ENCODE measurements at places on chromosomes 7 and 10.

- DNase-seq, result no peak
Observed at GRCh38 chr10:99341860-99342490, 12.8 kb downstream of the CNNM1 start.

DNA sequence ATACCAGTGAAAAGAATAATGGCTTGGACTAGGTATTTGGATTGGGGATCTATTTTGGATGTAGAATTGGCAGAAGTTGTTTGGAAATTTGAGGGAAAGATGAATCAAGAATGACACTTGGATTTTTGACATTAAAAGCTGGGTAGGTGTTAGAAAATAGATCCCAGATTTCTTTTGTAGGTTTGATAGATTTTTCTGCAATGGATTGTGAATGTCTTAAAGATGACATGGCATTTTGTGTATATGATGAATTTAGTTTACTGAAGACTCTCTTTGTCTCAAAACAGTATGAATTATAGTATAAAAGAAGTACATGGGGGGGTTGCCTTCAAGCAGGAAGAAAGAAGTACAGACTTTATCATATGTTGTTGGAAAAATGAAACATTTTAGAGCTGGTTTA lies 75.8 kb downstream of the MPLKIP start:
- DNase-seq, result no peak

- DNase-seq, result peak; percentile 3
Observed at GRCh38 chr10:7787150-7787856, 490 bp downstream of the KIN start.

DNA sequence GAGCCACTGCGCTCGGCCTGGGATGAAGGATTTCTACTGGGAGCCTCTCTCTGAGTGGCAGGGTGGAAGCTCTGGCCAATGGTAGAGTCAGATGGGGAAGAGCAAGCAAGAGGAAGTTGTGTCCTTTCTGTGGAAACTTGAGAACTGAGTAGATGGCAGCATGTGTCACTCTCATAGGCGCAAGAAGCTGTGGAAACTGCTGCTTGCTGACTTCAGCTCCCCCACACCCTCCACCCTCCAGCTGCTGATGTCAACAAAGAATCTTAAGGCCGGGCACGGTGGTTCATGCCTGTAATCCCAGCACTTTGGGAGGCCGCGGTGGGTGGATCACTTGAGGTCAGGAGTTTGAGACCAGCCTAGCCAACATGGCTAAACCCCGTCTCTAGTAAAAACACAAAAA lies 39.8 kb upstream of the SRGN start:
- peak; percentile 40 for DNase-seq

GRCh38 chr10:47164126-47164799 lies 135.7 kb upstream of the GDF10 start:
- no peak for DNase-seq

DNA sequence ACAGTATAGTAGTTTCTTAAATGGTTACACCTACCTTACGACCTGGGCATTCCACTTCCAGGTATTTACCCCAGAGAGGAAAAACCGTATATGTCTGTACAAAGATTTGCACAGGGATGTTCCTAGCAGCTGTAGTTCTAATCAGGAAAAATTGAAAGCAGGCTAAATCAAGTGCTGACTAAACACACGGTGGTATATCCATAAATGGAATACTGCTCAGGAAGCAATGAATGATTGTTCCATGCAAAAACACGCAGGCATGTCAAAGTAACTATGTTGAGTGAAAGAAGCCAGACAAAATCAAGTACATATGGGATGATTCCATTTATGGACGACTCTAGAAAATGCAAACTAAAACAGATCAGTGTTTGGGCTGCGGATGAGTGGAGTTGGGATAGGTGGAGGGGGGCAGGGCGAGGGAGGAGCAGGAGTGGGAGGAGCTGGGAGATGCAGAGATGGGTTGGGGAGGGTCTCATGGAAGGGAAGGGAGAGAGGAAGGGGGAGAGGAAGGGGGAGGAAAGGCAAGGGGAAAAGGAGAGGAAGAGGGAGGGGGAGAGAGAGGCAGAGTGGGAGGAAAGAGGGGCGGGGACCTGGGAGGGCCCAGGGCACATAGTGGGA lies 484 bp upstream of the MSRB2 start:
- DNase-seq, result no peak

DNA sequence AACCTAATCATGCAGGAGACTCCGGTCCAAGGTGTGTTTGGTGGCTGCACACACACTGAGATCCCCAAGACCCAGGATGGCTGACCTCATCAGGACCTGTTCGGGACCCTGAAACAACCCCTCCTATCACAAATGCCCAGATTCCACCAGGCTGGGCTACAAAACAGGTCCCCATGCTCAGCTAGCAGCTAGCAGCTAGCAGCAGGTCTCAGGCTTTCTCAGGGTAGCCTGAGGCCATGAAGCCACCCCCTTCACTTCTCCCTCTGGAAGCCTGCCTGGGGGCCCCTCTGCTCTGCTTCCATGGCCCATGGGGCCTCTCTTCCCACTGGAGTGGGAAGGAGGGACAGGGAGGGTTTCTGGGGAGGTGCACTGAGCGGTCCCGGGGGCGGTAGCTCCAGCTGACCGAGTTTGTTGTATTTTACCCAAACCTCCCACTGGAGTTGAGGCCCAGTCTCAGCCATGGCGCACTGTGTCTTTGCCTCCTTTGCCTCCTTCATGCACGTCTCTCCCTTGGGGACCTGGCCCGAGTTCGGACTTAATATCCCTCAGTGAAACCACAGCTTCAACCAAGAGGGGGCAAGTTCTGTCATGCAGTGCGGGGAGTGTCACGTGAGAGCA lies 95.1 kb upstream of the GPR26 start:
- DNase-seq, result no peak

- DNase-seq, result no peak
Observed at GRCh38 chr10:94093286-94093905, 99.7 kb downstream of the PLCE1 start.

GRCh38 chr10:127227663-127228062 lies 31.3 kb upstream of the INSYN2A start:
- no peak for DNase-seq

DNA sequence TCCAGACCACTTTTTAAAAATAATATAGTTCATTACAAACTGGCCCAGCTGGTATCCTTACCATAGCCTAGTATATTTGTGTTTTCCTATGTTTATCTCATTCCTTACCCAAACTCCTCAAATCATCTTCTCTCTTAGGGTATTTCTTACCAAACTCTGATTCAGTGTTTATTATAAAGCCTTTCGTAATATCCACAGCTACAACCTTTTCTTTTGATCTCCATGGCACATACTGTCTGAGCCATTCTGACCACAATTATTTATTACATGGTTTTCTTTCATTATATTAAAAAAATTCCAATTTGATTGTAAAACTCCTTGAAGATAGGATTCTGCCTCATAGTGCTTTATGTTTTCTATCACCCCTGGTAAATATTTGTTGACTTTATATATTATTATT lies 94.2 kb downstream of the LRMDA start:
- DNase-seq, result no peak

- no peak for DNase-seq
Observed at GRCh38 chr7:50389961-50390360, 60.2 kb downstream of the FIGNL1 start.

DNA sequence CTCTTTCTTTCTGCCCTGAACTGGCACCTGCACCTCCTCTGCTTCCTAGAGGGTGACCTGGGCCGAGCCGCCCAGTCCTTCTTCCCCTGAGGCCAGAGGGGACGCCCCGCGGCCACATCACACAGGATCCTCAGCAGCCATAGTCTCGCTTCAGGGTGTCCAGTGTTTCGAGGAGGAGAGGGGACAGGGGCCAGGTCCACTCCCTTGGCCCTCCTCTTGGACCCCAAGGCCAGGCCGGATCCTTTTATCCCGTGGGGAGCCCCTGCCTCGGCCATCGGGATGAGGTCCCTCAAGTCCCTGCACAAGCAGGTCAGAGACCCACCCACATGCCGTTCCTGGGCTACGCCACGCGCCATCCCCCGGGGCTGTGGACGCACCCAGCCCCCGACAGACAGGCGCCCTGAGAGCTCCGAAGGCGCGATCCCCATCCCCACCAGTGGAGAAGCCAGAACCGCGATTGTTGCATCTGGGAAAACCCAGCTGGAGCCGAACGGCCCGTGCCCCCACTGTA lies 3.6 kb downstream of the BHLHA15 start:
- no peak for DNase-seq

DNA sequence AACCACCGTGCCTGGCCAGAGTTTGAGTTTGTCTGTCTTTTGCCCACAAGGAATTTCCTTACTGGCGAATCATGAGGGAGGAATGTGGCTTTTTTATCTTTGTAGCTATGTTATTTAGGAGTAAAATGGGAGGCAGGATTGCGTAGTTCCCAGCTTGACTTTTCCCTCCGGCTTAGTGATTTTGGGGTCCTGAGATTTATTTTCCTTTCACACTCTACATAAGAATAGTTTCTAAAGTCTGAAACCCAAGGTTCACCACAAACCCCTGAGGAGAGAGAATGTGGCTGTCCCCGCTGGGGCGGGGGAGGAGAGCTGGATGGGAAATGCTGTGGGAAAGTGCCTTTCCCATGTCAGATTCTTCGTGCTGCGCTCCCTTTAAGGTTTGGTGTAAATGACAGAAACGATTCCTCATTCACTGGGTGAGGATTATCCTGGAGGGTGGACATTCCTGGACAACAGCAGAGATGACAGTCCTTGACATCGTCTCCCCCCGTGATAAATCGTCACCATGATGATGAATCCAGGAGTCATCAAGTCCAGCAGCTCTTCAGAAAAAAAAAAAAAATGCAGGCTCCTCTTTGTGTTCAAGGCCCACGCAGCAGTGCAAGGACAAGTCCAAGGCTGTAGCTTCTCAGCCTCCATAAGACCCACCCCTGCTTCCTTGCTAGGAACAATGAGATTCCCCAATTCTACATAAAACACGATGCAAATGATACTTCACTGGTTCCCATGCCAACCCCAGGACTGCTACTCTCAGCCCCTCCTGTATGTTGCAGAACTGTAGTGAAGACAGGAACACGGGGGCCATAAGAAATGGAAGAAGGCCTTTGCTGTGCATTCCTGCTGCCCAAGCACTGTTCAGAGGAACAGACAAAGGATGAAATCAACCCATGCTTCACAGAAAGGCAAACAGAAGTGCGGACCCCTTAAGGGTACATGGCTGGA lies 233.1 kb downstream of the CCDC3 start:
- no peak for DNase-seq

DNA sequence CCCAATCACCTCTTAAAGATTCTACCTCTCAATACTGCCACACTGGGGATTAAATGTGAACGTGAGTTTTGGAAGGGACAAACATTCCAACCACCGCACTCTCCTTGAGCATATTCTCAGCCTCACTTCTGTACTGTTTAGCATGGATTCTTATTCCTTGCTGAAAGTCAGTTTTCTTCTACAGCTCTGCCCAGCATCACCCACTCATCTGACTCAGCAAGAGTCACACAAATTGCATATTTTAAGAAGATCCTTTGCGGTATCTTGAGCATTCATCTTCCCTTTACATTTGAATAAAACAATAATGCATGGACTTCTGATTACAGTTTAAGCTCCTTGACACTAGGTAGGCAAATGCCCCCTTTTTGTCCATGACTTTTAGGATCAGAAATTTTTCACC lies 251.6 kb upstream of the MKLN1 start:
- DNase-seq, result no peak

DNA sequence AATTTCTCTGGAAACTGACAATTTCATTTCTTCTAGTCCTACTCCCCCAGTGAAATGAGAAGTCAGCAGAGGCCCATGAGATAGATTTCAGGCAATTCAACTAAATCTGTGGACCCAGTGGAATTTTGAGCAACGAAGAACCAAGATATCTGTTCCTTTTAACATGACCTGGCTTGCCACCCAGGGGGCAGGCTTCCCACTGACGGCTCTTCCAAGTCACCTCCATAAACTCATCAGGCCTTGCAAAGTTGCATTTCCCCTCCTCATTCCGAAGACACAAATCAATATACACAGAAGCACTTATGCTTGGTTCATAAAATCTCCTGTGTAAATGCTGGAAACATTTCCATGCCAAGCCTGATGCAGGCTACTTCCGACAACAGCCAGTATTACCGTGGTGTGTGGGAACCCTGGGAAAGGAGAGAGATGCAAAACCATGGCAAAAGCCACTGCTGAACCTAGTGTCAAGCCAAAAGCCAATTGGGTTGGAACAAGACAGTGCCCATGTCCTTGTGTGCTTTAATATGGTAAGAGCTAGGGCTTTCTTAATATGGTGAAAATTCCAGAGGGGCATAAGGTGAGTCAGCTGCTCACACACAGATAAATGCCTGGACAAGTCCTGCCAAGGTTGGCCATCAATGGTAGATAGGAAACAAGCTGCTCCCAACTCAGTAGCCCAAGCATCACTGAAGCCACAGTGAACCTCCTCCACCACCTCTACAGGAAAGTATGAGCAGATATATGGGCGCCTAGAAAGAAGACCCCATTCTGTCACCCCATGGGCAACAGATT lies 1.6 kb downstream of the FRMD4A start:
- no peak for DNase-seq

DNA sequence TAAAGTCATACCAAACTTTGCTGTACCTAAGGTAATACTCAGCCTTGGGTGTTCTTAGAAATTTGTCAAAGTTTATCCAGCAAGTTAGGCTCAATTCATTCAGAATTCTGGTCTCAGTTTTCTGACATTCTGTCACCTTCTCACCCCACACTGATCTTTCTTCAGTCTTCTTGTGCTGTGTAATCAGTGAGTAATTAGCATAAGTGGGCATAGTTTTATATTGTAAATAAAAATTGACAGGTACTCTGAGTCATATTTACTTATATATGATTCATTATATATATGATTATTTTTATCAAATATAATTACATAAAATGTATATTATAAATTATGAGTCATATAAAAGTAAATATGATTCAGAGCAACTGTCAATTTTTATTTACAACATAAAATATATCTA lies 170.9 kb upstream of the MAGI2 start:
- DNase-seq, result no peak

- no peak for DNase-seq
Observed at GRCh38 chr7:100632951-100633717, 8.2 kb downstream of the TFR2 start.

- DNase-seq, result no peak
Observed at GRCh38 chr10:48700493-48700892, 15.8 kb downstream of the WDFY4 start.

DNA sequence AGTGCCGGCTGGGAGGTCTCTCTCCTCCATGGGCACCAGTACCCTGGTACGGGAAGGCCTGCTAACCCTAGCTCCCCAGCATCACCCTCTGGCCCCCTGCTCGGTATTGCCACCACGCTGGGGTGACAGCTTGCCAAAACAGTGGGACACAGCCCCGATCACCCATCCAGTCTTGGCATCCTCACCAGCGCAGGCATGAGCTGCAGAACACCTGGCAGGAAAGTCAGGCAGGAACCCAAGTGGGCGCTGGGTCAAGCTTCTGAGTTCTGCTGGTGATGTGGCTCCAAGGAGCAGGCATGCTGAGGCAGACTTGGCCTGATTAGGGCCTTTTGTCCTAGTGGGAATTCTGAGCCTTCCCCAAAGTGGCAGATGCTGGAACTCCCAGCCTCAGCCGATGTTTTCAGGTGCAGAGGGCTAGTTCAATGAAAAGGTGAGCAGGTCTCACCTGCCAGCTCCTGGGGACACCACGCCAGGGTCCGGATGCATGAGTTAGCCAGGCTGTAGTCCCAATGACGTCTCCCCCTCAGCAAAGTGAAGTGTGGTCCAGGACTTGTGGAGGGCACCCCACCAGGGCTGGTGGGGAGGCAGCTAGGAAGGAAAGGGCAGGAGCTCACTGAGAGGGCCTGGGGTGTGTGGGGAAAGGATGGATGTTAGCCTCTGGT lies 8.5 kb upstream of the ZNF22 start:
- no peak for DNase-seq

- no peak for DNase-seq
Observed at GRCh38 chr10:76558996-76559891, 1078.4 kb downstream of the KCNMA1 start.

- DNase-seq, result no peak
Observed at GRCh38 chr7:139561-140243, 52.7 kb upstream of the FAM20C start.

- DNase-seq, result no peak
Observed at GRCh38 chr10:23037152-23037551, 58.2 kb upstream of the MSRB2 start.

Measured in stimulated activated CD4-positive, alpha-beta T cell treated with anti-CD3 and anti-CD28 coated beads, Interleukin-15, amount 100 ng/mL, for 48 hours (primary cell).